ENCODE measurements at places on chromosomes 2 and 18.

DNA sequence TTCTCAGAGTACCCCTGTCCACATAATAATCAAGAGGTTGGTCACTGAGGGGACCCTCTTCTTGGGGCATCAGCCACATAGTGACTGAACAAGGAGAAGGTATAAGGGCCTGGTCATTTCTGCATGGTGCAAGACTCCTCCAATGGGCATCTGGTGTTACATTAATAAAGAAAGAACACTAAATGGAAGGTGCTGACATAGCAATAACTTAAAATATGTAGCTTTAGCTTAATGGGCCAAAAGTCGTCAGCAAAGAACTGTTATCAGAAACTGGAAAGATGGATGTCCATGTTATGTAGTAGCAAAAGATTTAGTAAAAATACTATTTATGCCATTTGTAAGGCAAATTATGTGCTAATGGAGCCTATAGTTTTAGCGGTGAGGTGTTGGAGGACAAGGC lies 916.5 kb upstream of the SOX11 start:
- no peak for DNase-seq

GRCh38 chr2:30481323-30481800 lies 34.3 kb downstream of the LCLAT1 start:
- no peak for DNase-seq

- DNase-seq = no peak
Observed at GRCh38 chr18:35167332-35167731, 73.5 kb upstream of the ZNF397 start.

GRCh38 chr2:84830095-84830494 lies 50.8 kb downstream of the TRABD2A start:
- DNase-seq = no peak

GRCh38 chr18:43635397-43635796 lies 358.1 kb upstream of the SYT4 start:
- no peak for DNase-seq

DNA sequence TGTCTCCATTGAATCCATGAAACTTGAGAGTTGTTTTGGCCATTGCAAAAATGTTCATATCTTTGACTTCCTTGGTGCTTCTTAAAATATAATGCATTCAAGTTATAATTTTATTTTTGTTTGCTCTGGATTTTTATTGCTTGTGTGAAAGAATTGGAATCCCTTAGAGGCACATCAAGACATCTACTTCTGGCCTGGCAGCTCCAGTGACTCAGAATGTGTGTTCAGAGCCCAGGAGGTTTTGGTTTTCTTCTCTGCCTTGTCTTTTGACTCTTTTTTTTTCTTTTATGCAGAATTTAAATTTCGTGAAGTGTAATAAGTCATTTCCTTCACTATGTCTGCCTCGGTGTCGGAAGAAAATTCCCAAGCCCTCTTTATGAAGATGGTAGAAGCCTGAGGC lies 180.2 kb downstream of the LTBP1 start:
- DNase-seq = no peak

DNA sequence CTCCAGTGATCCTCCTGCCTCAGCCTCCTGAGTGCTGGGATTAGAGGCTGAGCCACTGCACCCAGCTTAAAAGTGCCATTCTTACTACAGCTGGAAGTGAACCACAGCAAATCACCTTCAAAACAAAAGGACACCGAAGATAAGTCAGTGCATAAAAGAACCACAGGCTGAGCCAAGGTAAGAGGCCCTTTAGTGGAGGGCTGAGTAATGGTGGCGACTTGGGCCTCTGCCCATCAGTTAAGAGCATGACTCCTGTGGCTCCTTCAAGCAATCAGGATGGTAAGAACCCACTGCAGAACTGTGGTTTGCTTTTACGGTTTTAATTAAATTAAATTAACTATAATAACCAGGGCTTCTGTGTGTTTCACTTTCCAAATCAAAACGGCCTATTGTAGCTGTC lies 75.1 kb downstream of the CTAGE1 start:
- DNase-seq = no peak

GRCh38 chr18:2964361-2965010 lies 48.5 kb downstream of the LPIN2 start:
- no peak for DNase-seq

DNA sequence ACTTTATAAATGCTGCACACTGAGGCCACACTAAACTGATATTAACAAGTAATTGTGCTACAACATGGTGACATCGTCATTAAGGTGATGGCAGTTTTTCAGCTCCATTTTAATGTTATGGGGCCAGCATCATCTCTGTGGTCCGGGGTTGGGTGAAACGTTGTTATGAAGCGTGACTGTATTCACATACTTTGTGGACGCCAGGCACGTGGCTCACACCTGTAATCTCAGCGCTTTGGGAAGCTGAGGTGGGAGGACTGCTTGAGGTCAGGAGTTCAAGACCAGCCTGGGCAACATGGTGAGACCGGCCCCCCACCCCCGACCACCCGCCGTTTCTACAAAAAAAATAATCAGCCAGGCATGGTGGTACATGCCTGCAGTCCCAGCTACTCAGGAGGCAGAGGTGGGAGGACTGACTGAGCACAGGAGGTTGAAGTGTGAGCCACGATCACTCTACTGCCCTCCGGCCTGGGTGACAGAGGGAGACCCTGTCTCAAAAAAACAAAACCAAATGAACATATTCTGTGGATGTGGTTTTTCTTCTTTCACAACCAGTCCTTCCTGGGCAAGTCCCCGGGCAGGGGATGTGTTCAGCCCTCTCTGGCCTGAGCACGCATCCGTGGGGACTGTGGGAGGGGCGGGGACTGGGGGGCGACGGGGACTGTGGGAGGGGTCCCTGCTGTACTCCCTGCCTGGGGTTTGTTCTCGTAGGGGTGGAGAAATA lies 12.9 kb upstream of the GAL3ST2 start:
- no peak for DNase-seq

GRCh38 chr2:24768013-24768412 lies 25.2 kb downstream of the PTRHD1 start:
- DNase-seq = no peak

- DNase-seq = no peak
Observed at GRCh38 chr18:29749704-29750103, 1292.8 kb downstream of the DSC3 start.

- DNase-seq = no peak
Observed at GRCh38 chr2:228658998-228659397, 477.5 kb upstream of the SPHKAP start.

- DNase-seq = no peak
Observed at GRCh38 chr18:43705850-43706249, 428.6 kb upstream of the SYT4 start.

DNA sequence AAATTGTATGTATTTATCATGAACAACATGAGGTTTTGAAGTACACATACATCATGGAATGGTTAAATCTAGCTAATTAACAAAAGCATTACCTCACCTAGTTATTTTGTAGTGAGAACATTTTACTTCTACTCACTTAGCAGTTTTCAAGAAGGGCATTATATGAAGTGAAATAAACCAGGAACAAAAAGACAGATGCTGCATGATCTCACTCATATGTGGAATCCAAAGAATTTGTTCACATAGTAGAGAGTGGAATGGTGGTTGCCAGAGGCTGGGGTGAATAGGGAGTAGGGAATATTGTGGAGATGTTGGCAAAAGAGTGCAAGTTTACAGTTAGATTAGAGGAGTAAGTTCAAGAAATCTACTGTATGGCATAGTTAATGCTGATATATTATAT lies 292.0 kb downstream of the ASXL3 start:
- DNase-seq = no peak

GRCh38 chr2:130183512-130184373 lies 1.7 kb downstream of the MZT2B start:
- no peak for DNase-seq

- no peak for DNase-seq
Observed at GRCh38 chr2:219680958-219681693, 53.7 kb downstream of the SLC4A3 start.

DNA sequence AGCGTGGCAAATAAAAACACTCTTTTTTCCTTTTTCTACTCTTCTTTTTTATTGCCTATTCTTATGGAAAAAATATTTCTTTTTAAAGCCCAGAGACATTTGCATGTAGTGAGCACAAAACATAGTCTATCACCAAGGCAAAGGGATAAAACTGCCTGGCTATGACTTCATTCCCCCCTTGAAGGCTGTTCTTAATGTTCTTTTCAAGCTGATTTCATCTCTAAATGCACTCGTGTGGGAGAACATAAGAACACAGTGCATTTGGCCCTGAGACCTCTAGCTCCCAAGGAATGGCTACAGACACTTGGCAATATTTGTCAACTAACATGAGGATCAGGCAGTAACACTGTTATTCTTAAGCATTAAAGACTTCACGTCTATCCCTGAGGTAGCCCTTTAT lies 17.4 kb upstream of the DNAJC10 start:
- DNase-seq = no peak

DNA sequence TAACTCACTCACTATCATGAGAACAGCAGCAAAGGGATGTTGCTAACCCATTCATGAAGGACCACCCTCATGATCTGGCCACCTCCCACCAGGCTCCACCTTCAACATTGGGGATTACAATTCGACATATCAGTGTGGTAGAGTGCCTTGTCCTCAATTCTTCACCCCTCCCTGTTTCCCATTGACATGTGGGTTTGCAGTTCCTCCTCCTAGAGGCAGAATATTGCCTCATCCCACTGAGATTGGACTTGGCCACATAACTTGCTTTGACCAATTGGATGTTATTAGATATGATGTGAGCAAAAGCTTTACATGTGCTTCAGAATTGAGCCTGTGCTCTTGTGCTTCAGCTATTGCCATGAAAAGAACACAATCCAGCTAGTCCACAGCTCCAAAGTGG lies 217.0 kb upstream of the CXCR4 start:
- no peak for DNase-seq

DNA sequence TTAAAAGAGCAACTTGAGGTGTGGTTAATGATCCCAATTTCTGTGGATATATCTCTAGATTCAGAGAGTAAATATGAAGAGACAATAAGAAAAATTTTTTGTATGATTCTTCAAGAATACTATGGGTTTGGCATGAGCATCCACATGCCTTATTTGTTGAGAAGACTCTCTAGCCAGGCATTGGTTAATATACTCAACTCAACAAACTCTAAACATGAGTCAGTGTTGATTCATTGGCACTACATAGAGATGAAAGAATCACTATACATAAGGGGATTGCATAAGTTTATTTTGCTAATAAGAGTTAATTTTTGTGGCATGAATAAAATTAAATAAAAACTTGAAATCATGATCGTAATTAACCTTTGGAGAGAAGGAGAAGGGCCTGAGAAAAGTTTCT lies 930.2 kb upstream of the LRRTM1 start:
- no peak for DNase-seq

DNA sequence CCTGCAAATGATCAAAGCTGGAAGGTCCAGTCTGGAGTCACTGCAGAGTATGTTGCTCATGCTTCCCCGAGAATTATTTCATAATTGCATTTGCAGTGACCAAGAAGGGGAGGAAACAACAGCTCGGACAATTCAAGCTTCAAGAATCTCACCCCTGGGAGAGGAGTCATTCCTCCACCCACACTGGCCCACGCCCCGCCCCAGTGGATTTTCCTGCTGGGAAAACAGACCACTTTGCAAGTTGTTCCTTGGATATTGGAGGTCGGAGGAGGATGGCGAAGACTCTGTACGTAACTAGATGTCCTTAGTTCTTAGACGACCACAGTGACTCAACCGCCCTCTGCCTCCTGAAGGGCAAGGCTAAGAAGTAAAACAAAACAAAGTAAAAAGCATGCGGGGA lies 159.4 kb downstream of the TPO start:
- no peak for DNase-seq

- DNase-seq = no peak
Observed at GRCh38 chr2:236872981-236873380, 212.7 kb upstream of the COPS8 start.

DNA sequence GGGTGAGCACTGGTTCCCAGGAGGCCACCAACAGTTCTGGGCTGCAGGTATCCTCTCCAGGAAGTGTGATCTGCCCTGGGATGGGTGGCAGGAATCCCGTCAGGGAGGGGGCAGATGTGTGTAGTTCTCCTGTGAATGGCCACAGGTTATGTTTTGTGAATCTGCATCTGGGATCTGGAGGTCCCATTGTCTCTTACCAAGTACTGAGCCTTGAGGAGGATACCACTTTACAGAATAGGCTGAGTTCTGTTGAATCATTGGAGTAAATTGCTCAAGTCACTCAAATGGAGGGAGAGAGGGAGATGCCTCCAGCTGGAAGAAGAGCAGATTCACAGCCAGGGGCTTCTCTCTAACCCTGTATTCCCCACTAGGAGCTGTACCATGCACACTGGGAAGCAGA lies 168.2 kb downstream of the ANKRD30B start:
- no peak for DNase-seq

- DNase-seq = no peak
Observed at GRCh38 chr2:36379710-36380448, 24.3 kb downstream of the CRIM1 start.

DNA sequence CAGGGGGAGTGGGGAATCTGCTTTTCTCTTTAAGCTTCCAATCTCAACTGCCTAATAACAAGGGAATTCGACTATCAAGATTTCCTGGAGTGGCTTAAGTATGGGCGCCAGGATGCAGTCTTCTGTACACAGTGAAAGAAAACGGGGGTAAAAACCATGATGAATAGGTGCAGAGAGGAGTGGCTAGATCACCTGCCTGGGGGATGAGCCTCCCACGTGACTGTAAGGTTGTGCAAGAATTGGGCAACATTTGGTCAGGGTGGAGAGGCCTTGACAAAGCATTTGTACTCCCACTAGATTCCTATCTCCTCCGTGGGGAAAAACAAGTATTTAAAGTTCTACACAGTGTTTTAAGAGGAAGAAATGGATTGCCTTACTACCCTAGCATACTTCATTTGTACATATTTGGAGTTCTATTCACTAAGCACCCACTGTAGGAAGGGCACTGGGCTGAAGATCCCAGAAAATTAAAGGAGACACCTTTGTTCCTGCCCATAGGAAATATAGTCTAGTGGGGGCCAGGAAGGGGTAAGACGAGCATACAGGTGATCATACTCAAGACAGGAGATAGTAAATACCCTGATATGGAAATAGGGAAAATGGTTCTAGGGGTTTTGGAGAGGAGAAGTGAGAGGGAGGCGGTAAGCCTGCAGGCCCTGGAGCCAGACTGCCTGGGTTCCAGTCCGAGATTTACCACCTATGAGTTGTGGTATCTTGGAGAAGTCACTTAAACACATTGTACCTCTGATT lies 29.2 kb downstream of the EPAS1 start:
- DNase-seq = no peak

- DNase-seq = no peak
Observed at GRCh38 chr18:52610451-52611115, 270.6 kb downstream of the DCC start.

- no peak for DNase-seq
Observed at GRCh38 chr18:10558243-10558966, 32.6 kb downstream of the NAPG start.

GRCh38 chr2:219954331-219954730 lies 326.9 kb downstream of the SLC4A3 start:
- no peak for DNase-seq

Measured in activated CD8-positive, alpha-beta memory T cell treated with anti-CD3 and anti-CD28 coated beads for 48 hours (primary cell).